ENCODE measurements at places on chromosomes 2 and 18. TPM values are rescaled to one million over a fixed set of nuclear protein-coding genes. Genes with fewer than 3 reads are reported as not detected.
A peak's percentile ranks its signal among the peaks of the same experiment; 100 is the strongest.

Gene MOGAT1
- total RNA-seq, result 0.74 TPM

Gene IL1B
- not detected for total RNA-seq

Gene GKN1
- total RNA-seq, result not detected

Gene ARHGEF4
- total RNA-seq, result 6.5 TPM

DNA sequence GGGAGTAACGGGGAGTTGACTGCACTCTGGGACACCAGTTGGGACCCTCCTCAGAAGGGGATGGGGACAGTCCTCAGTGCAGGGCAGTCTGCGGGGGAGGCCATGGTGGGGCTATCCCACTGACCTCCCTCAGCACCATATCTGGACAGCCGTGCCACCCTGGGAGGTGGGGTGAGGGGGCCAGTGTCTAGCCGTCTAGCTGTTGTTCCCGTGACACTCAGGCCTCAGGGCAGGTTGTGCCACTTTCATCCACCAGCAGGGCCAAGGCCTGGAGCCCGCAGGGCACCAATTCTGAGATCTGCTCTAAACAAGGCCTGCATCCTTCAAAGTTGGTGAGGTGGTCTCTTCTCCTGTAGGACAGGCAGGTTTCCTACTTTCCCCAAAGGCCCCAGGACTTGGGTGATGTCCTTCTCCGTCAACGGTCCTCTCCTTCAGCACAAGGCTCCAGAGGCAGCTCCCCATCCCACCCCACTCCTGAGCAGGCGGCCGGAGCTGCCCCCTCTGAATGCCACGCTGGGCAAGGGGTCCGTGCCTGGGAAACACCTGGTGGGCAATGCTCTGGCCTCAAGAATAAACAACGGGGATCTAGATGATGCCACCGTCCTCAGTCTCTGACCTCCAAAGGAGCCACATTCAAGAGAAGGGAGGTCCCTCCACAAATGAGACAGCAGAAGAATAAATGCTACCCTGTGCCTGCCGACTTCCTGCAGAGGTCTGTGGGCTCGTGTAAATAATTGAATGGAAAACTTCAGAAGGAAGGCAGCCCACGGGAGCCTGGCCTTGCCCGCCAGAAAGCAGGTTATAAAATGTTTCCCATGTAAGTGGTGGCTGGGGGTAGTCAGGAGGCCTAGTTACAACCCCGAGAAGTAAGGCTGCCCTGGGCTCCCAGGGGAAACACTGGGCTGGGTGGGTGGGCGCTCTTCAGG, 42.8 kb upstream of the PTMA start:
- H3K4me3 ChIP-seq, result peak overlapping the region; percentile 29
- H3K27me3 ChIP-seq, result no peaks in the 10 kb centered on the region
- H3K27ac ChIP-seq, result peak overlapping the region; percentile 94
- peaks cover 12% of the 10 kb centered on the region for H3K4me1 ChIP-seq
- H3K36me3 ChIP-seq, result peaks cover 3% of the 10 kb centered on the region

DNA sequence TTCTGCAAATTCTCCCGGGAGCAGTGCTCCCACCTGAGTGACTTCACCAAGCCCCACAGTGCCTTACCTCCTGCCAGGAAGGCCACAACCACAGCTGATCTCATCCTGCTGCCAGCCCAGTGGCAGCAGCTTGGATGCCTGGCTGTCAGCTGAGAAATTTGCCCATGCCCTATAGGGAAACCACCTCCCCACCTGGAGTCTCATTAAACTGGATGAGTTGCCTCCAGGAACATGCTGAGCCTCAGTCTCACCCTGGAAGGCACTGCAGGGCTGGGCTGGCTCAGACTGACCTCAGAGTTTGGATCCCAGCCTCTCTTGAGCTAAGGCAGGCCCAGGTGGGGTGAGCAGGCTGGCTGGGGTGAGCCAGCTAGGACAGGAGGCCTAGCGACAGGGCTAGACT, 23.3 kb downstream of the REEP1 start:
- DNase-seq, result no peak
- H3K27me3 ChIP-seq, result peaks cover 3% of the 10 kb centered on the region
- H3K4me1 ChIP-seq, result no peaks in the 10 kb centered on the region
- H3K36me3 ChIP-seq, result no peaks in the 10 kb centered on the region
- H3K27ac ChIP-seq, result no peak overlapping the region

DNA sequence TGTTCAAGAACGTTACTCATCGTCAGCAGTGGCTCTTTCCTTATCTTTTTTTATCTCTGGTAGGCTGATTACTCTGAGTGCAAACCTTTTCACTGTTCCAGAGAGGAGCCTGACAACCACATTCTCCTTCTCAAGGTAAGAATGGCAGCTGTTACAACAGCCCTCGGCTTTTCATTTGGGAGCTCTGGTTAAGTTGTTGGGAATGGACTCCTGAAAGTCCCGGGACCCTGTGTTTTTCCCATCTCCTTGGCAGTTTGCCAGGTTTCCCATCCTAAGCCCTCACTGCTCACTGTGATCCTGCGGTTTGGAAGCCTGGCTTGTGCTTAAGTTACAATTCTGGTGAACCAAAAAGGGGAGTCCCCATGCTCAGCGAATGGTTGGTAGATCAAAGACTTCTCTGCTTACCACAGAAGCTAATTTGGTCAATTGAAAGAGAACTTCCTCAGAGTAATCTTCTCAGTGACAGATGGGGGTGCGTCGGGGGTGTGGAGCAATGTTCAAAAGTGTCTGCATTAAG, 122.3 kb downstream of the LYPD6B start:
- no peaks in the 10 kb centered on the region for H3K27me3 ChIP-seq
- H3K27ac ChIP-seq, result peak overlapping the region; percentile 54
- peaks cover 37% of the 10 kb centered on the region for H3K36me3 ChIP-seq
- DNase-seq, result no peak
- peaks cover 42% of the 10 kb centered on the region for H3K4me1 ChIP-seq

DNA sequence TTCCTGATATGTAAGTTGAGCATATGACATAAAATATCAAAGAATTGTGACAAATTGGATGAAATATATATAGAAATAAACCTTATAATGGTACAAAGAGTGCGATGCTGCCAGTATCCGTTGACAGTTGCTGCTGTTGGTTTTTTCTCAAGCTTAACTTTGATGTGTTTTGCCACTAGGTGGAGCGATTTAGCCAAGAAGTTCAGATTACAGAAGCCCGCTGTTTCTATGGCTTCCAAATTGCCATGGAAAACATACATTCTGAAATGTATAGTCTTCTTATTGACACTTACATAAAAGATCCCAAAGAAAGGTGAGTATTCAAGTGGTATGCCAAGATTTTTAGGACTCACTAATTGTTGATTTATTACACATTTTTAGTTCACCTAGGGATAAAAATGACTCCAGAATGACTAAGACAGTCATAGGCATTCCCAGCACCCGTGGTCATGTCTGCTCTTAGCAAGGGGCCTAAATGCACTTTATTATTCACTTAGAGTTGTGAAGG, 2.1 kb downstream of the RRM2 start:
- H3K36me3 ChIP-seq, result peaks cover 10% of the 10 kb centered on the region
- H3K4me3 ChIP-seq, result peak overlapping the region; percentile 81
- DNase-seq, result no peak
- H3K27ac ChIP-seq, result no peak overlapping the region
- peaks cover 3% of the 10 kb centered on the region for H3K27me3 ChIP-seq

GRCh38 chr2:173290046-173290445, 64.6 kb upstream of the CDCA7 start:
- H3K27ac ChIP-seq, result no peak overlapping the region
- H3K4me3 ChIP-seq, result no peak overlapping the region
- H3K4me1 ChIP-seq, result peaks cover 2% of the 10 kb centered on the region
- no peaks in the 10 kb centered on the region for H3K36me3 ChIP-seq
- H3K27me3 ChIP-seq, result no peaks in the 10 kb centered on the region

DNA sequence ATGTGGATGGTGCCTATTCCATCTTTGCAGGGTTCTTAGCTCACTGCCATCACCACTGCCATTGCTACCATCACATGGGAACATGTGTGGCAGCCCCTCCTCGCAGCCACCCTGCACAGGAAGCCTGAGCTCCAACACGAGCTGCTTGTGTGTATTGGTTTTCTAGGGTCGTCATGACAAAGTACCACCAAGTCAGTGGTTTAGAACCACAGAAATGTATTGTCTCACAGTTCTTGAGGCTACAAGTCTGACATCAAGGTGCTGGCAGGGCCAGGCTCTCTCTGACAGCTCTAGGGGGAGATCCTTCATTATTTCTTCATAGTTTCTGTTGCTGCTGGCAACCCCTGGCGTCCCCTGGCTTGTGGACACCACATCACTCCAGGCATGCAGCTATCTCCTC, 10.3 kb upstream of the IL1R2 start:
- no peak for DNase-seq
- no peak overlapping the region for H3K27ac ChIP-seq
- no peak overlapping the region for H3K4me3 ChIP-seq

GRCh38 chr18:49694402-49694801, 118.9 kb downstream of the ACAA2 start:
- peaks cover 29% of the 10 kb centered on the region for H3K4me1 ChIP-seq
- no peak overlapping the region for H3K27ac ChIP-seq
- no peaks in the 10 kb centered on the region for H3K36me3 ChIP-seq
- no peak overlapping the region for H3K4me3 ChIP-seq
- no peak for DNase-seq
- H3K27me3 ChIP-seq, result peaks cover 4% of the 10 kb centered on the region

DNA sequence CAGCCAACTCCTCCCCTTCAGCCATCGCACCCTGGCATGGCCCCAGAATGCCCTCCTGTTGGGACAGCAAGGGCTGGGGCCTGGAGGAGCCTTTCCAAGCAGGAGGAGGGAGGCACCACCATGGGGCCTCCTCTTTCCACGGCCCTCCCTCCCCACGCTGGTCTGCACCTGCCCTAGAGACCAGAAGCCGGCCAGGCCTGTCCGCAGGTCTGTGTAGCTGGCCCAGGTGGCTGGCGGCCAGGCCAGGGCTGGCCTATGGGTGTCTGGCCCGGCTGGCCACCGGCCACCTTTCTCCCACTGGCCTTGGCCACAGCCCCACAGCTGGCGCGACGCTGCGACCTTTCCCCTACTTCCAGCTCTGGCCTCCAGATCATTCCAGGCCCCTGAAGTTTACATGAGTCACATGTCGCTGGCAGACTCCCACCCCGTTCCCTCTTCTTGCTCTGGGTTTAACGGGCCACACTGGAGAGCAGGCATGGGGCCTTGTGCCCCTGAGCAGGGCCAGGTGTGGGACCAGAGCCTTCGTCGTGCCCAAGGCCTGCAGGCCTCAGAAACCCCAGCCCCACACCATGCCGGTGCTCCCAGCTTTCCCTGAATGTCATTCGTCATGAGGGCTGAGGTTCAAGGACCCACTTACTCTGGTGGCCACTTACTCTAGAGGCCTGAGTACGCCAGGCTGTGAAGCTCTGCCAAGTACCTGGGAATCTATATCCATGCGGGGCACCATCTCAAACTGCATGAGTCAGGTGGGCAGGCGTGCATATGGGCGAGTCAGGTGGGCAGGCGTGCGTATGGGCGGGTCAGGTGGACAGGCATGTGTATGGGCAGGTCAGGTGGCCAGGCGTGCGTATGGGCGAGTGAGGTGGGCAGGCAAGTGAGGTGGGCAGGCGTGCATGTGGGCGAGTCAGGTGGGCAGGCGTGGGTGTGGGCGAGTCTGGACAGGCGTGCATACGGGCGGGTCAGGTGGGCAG, 33.3 kb upstream of the KLF11 start:
- H3K4me3 ChIP-seq, result no peak overlapping the region
- H3K4me1 ChIP-seq, result peaks cover 5% of the 10 kb centered on the region
- no peak overlapping the region for H3K27ac ChIP-seq
- H3K27me3 ChIP-seq, result no peaks in the 10 kb centered on the region

DNA sequence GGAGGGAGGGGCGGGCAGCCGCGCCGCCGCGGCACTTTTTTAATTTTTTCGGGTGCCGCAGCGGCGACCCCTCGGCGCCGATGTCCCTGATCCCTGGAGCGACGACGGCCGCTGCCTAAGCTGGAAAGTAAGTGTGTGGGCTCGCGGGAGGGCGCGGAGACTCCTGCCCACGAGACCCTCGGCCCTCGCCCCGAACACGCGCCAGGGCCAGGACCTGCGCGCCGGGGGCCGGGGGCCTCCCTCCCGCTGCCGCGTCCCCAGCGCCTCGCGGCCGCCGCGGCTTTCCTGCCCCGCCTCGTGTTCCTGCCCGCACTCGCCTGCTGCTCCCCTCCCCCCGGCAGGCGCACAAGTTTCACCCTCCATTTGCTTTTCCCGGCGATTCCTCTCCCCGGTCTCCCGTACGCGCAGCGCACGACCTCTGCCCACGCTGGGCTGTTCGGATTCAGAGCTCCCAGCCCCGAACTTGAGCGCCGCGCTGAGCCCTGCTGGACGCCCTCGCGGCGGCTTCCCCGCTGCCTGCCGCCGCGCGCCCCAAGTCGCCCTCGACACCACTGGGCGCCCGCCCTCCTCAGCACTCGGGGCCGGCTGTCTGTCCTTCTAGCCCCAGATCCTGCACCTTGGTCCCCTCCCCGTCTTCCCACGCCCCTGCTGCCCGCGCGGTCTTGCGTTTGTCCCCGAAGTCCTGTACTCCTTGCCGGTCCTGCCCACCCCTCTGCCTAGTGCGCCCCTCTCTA, 507 bp downstream of the PKP4 start:
- peak overlapping the region; percentile 90 for H3K4me3 ChIP-seq
- peak overlapping the region; percentile 95 for H3K27ac ChIP-seq
- H3K36me3 ChIP-seq, result no peaks in the 10 kb centered on the region
- peaks cover 36% of the 10 kb centered on the region for H3K4me1 ChIP-seq
- DNase-seq, result peak; percentile 53

- no peaks in the 10 kb centered on the region for H3K36me3 ChIP-seq
- H3K27ac ChIP-seq, result no peak overlapping the region
- no peaks in the 10 kb centered on the region for H3K4me1 ChIP-seq
- peaks cover 17% of the 10 kb centered on the region for H3K27me3 ChIP-seq
- H3K4me3 ChIP-seq, result no peak overlapping the region
- DNase-seq, result no peak
Observed at GRCh38 chr2:239763433-239764097, 261.6 kb downstream of the NDUFA10 start.

DNA sequence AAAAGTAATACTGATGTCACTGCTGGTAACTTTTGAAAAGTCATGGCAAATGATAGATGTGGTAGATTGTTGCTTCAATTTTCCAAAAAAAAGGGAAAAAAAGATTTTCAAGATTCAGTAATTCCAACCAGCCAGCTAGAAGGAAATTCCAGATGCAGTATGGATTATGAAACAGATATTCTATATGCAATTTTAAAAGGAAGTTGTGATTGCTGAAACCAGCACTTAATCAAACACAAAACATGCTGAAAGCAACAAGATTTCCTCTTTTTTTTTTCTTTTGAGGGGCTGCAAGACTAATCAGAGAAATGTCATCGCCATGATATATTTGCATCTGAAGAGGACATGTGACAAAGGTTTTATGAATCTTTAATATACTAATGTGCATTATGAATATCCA, 5.1 kb upstream of the HNMT start:
- no peak overlapping the region for H3K27ac ChIP-seq
- no peak for DNase-seq
- H3K4me3 ChIP-seq, result no peak overlapping the region
- peaks cover 16% of the 10 kb centered on the region for H3K4me1 ChIP-seq
- no peaks in the 10 kb centered on the region for H3K27me3 ChIP-seq
